ENCODE measurements at places on chromosomes 3 and 15.

GRCh38 chr3:12577379-12577778, 20.5 kb downstream of the MKRN2 start:
- no peak for DNase-seq

GRCh38 chr3:152508705-152509104, 240.0 kb downstream of the MBNL1 start:
- no peak for DNase-seq

DNA sequence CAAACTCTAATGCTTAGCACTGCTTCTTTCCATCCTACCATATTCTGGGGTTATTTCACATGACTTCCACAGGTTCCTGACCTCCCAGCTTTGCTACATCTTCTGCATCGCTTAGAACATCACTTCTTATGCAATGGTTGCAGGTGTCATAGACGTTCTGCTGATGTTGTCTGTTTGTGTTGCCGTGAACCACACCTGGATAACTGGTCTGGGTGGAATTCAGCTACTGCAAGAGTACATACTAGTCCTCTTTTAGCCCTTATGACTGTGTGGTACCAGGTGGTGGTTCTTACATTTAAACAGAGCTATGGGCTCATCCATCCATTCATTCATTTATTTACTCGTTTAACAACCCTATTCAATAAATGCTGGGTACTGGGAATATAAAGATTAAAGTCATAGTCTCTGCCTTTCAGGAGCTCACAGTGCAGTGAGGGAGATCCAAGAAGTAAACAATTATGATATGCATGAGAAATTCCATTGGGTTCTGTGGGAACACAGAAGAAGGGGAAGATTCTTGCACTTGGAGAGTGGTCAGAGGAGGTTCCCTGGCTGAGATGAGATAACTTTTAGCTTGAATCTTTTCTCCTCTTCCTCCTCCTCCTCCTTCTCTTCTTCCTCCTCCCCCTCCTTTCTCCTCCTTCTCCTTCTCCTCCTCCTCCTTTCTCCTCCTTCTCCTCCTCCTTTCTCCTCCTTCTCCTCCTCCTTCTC, 30.8 kb downstream of the TMEM45A start:
- no peak for DNase-seq

- no peak for DNase-seq
These were observed 13.2 kb upstream of the SPG11 start for GRCh38 chr15:44676676-44677075.

DNA sequence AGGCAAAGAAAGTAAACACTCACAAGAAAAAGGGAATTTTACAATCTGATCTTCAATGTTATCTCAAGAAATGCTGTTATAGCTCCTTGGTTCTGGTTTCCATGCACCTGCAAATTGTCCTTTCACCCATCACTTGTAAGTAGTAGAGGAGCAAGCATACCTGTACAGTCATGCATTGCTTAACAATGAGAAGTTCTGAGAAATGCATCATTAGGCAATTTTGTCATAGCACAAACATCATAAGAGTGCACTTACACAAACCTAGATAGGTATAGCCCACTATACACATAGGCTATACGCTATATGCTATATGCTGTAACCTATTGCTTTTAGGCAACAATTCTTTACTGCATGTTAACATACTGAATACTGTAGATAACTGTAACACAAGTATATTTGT, 672.3 kb downstream of the FHIT start:
- no peak for DNase-seq

GRCh38 chr3:86890741-86891396, 100.1 kb downstream of the VGLL3 start:
- no peak for DNase-seq

DNA sequence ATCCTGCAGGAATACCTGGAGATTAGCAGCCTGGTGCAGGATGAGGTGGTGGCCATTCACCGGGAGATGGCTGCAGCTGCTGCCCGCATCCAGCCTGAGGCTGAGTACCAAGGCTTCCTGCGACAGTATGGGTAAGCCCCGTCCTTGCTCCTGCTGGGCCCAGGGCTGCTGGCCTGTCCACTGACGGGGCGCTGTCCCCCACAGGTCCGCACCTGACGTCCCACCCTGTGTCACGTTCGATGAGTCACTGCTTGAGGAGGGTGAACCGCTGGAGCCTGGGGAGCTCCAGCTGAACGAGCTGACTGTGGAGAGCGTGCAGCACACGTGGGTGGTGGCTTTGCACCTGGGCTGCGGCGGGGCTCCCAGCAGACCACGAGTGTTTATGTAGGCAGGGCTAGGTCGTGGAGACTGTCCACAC, 5.0 kb downstream of the FES start:
- DNase-seq: no peak

GRCh38 chr15:27662892-27663291, 436.2 kb downstream of the OCA2 start:
- no peak for DNase-seq

GRCh38 chr3:65777050-65777449, 261.7 kb downstream of the MAGI1 start:
- DNase-seq: no peak

- no peak for DNase-seq
These were observed 172.6 kb downstream of the IL5RA start for GRCh38 chr3:2937592-2937991.

- no peak for DNase-seq
These were observed 5.4 kb upstream of the MASP1 start for GRCh38 chr3:187296911-187297310.
